Memory B cell (primary cell): ENCODE measurements at places on chromosomes 13 and 19.

GRCh38 chr19:31348481-31349159 is 616 bp downstream of the TSHZ3 start:
- DNase-seq = no peak

- no peak for DNase-seq
These were observed at the start of gene PODNL1 for GRCh38 chr19:13938301-13939064. PODNL1 (minus strand) TSS chr19:13938417; CDS start chr19:13938181, 236 bp downstream.

- DNase-seq = peak; percentile 97
These were observed 11.1 kb upstream of the ARRDC2 start for GRCh38 chr19:17996826-17997316.

- DNase-seq = no peak
These were observed 100.2 kb upstream of the MBNL2 start for GRCh38 chr13:97121894-97122293.

DNA sequence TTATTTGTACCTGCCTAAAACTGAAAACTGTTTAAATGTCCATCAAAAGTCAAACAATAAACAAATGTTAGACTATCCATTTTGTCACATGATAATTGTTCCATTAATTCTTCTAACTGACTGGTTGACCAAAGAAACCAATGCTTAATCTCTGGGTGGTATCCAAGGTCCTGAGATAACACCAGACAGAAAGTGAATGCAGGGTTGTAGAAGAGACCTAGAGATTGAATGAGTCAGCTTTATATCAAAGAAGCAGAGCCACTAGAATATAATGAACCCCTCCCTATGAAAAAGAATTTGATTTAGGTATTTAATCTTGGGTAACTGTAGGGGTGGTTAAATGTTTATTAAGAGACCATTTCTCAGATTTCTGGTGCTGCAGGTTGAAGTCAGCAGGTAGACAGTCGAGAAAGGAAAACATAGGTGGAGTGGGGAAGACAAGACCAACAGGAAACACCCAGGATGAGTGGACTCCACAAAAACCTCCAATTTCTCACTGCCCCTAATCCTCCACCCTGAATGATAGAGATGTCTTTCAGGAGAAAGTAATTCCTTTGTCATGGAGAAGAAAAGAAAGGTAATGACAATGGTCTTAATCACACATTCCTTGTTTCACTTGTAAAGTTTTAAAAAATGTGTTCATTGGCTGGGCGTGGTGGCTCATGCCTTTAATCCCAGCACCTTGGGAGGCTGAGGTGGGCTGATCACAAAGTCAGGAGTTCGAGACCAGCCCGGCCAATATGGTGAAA is 536.4 kb downstream of the IRS2 start:
- DNase-seq = no peak
